Mucosa of gallbladder (tissue), 1 donor: ENCODE measurements at places on chromosomes 12 and 14. TPM values are rescaled to one million over a fixed set of nuclear protein-coding genes. Genes with fewer than 3 reads are reported as not detected.

DNA sequence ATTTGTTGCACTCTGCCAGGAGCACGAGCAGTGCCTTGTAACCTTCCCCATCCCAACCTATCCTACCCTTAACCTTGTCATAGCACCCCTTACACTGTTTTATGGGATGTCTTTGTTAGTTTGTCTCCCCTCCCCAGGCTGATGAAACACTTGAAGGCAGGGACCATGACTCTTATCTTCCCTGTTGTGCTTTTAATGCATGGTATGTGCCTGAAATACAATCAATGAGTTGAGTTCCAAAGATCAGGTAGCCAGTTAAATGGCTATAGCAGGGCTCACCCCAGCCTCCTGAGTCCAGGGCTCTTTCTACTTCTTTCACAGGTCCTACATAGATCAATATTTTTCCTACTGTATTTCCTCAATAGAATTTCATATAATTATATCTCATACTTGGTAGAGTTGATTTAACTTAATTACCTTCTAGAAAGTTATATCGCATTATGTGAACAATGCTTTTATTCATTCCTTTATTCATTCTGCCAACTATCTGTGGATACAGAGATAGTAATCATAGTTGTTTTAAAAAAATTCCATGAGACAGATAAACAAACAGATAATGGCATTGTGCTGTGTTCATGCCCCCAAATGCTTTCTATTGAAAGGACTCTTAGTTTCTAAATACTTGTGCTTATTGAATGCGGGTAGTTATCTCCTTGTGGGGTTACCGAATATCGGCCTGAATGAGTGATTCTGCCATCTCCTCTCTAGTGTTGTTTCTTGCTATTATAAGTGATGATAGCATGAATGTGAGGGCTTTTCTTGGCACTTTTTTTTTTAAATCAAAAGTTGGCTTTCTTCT lies 347.4 kb downstream of the NPAS3 start:
- DNase-seq: no peak

GRCh38 chr12:68483592-68484383 lies 126.9 kb upstream of the RAP1B start:
- no peak for DNase-seq

IFNG-AS1 gene
- not detected for total RNA-seq

ARID4A gene
- total RNA-seq: 25.3 TPM

DNA sequence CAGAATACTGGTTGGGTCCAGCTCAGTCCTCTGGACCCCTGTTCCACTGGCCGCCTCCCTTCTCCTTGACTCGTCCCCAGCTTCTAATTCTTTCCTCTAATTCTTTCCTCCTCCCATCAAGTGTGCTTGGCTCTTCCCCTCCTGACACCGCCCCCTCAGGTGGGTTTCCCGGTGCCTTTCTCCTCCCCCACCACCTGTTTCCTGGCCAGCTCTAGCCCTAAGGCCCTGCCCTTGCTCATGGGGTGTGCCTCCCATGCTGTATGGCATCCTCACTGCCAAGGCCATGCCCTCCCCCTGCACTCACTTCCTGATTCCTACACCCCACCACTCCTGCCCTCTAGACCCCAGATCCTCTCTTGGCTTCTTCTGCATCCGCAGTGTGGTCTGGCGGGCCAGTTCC lies 12.1 kb upstream of the EML1 start:
- DNase-seq: no peak

GPR132 gene
- total RNA-seq: 3.7 TPM

NID2 gene
- total RNA-seq: 14.6 TPM

DNA sequence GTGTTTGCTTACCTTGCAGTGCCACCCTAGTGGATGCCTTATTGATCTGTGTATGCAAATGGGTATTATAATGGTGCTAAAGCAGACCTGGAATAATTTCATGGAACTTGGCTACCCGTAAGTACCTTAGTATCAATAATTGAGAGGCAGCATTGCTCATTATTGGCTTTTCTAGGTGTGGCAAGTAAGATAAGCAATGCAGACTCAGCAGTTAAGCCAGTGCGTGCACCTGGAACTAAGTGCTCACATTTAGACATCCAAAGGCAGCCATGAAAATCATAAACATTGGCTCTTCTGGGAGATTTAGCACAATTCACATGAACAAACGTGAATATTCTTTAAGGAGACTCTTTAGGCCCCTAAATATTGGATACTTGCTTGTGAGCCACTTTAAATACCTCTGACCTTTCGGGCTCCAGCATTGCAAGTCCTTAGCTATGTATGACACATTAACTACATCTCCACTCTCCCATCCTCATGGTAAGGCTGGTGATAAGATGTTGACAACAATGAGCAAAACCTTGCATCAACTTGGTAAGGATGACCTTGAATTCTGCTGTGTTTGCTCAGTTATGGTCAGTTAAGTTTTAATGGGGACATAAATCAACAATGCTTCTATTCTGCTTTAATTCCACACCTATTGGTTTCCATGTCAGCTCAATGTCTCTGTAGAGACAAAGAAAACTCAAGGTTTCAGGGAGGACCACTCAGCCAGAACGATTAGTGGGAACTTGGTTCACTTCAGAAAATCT lies 112.0 kb downstream of the SLC5A8 start:
- peak; percentile 50 for DNase-seq

OTUB2 gene
- 2.1 TPM for total RNA-seq

GRCh38 chr14:23694085-23694948 lies 58.2 kb downstream of the DHRS2 start:
- no peak for DNase-seq

DNA sequence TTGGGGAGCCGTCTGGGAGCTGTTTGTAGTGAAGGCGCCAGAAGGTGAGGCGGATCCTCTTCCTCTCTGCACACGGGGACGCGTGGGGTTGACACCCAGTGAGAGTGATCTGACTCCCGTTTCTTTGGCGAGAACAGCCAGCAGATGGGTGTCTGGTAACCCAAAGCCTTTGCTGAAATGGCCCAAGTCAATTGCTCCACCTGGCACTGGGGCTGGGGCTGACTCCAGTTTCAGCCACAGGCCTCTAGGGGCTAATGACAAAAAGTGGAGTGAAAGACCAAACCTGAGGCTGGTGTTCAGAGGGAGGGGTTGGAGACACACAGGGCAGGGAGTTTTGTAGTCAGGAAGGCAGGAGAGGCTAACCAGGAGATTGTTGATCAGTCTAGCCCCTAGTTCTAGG lies 87.0 kb downstream of the FRMD6 start:
- DNase-seq: no peak

- peak; percentile 72 for DNase-seq
These were observed 44.4 kb upstream of the PNMA1 start for GRCh38 chr14:73758392-73759182.

DNA sequence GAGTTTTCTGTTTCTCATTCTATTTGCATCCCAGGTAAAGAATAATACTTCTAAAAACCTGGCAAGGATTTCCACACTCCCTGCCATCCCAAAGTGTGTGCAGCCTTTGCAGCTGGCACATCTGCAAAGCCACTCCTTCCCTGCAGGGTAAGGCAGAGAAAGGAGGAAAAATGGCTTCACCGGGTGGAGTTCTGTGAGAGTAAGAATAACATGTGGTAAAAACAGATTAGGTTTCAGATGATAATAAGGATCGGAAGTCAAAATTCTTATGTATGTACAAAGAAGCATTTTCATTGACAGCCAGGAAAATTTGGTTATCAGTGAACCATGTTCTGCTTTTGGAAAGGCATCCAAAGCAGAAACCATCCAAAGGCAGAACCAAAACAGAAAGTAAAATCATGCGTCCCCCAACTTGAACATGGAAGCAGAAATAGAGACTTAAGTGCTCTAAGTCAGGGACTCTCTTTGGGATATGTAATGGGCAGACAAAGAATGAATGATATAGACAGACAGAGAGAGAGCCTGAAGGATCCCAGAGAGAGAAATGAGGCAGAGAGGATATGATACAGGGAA lies 192.6 kb upstream of the CCDC196 start:
- no peak for DNase-seq

STXBP6 gene
- total RNA-seq: 31.1 TPM

GRCh38 chr14:74988993-74989392 lies 13.7 kb upstream of the EIF2B2 start:
- DNase-seq: no peak

DNA sequence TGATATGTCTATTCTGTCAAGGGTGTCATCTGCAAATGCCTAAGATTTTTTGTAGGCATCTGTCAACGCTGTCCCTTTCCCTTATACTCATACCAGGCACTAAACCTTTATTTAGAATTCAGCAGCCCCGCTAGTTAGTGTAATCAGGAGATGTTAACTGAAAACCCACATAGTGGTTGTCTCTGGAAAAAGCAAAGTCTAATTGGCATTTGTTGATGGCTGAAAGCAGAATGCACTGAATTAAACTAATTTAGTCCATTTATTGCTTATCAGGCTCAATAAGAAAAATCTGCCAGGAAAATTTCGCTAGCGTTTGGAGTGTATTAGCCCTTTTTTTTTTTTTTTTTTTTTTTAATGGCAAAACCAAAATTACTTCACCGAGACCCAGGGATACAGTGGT lies 34.5 kb downstream of the TDP1 start:
- no peak for DNase-seq

HOXC5 gene
- not detected for total RNA-seq

ZBTB25 gene
- 13.6 TPM for total RNA-seq

RNASE2 gene
- 1.8 TPM for total RNA-seq

DNA sequence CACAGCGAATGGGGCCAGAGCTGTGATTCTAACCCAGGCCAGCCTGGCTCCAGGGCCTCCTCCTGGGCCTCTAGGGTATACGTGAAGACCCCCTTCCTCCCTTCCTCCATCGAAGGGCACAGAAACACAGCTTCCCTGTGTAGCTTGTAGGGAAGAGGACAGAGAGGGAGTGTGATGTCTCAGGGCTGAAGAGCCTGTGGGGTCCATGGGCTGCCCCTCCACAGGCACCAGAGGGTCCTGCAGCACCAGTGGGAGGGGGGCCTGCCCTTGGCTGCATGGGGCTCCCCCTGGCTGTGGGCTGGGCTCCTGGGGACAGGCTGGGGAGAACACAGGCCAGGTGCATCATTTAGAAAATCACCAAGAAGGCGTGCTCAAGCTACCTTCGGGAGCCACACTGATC lies 178.5 kb downstream of the CALM1 start:
- DNase-seq: no peak

- DNase-seq: no peak
These were observed 39.4 kb downstream of the ATF7 start for GRCh38 chr12:53586745-53587144.

DNA sequence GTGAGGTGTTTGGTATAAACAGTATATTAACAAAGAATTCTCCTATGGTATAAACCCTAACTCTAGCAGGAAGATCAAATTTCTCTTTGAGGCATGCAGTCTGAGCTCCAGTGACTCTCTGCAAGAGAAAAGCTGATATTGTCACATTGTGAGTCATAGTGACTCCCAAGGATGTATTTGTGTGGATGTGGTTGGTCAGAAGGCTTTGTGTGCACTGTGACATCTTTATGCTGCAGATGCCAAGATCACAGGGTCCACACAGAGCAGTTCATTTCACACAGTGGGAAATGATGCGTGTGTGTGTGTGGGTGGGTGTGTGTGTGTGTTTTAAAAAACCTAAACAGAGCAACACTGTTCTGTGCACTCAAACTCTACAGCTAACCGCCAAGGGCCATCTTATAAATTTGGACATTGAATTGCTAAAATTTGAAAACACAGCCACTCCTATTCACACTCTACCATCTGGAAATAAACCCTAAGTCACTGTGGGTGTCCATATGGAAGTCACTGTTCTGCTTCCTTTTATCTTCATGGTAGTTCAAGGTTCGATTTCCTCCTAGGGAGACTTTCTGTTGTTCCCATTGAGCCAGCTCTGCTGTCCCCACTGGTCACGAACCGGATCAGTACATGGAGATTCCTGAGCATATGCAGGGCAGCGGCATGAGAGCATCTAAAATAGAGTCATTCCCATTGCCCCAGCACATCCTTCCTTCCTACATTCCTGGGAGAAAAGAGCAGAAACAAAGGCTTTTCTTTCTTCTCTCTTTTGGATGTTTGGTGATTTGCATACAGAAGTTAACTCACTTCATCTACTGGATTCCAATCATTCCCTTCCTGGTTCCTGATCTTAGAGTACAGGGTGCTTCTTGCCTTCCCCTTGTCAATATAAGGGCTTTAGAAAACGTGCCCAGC lies 727.6 kb downstream of the DIO2 start:
- DNase-seq: no peak

AKAP6 gene
- total RNA-seq: 40.1 TPM

GRCh38 chr14:55399852-55400251 lies 11.8 kb downstream of the ATG14 start:
- DNase-seq: no peak

DNA sequence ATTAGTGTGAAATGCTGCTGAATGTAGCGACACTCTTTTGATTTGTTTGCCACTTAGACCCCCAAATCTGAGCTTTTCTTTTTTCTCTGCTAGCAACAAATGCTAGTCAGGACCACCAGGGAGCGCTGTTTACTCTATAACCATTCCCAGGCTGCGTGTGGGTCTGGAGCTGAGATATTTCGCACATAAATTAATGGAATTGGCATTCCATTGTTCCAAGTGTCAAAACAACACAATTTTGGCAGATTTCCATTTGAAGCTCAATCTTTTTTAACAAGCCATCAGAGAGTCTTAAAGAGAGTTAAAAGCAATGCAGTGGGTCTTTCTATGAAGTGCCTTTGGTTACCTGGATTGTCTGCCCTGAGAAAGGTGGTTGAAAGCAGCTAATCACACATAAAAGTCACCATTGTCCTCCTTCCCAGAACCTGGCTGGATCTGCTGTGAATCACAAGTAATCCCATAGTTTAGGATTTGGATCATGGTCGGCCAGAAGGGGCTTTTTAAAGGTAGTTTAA lies 7.4 kb upstream of the TMEM132C start:
- no peak for DNase-seq

- DNase-seq: no peak
These were observed 61.7 kb upstream of the RFLNA start for GRCh38 chr12:124233041-124233796.

RFLNA gene
- 0.49 TPM for total RNA-seq

APOF gene
- total RNA-seq: 0.20 TPM

- DNase-seq: peak; percentile 15
These were observed 52.2 kb downstream of the GOLGA5 start for GRCh38 chr14:92846162-92846897.

ADAM21 gene
- 0.40 TPM for total RNA-seq

DNA sequence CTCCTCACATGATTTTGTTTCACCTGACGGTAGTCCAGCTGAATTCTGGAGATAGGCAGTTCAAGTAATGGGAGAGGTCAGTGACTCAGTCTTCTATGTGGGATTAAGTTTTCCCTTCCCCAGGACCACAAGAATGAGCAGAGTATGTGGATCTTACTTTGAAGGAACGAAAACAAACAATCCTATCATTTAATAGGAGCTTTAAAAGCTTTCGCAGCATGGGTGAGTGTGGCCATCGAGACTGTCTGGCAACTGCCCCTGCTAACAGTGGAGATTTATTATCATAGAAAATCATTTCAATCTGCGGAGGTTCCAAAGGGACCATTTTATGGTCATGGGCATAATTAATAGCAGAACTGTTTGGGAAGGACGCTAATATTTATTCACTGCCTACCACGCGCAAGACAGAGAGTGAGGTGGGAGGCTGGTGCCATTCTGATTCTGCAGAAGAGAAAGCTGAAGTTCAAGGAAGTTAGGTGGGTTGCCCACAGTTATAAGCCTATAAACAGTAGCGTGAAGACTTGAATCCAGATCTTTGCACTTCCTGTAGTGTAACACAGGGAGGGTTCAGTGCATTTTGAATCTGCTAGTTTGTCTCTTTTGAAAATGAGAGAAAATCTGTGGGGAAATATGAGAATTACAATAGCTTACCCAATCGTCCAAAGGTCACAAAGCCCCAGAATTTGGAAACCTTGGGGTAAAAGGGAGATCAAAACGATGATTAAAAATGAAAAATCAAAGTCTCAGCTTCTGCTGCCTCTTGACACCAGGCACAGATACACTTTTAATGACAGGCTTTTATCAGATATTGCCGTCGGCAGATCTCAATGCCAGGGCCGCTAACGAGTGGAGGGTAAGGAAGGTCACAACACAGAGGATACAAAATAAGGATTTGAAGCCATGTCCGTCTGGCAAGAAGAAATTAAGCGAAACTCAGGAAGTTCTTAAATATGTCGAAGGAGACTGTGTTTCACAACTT lies 209.6 kb downstream of the CRADD start:
- no peak for DNase-seq
